ENCODE measurements at places on chromosomes 5 and 9. TPM values are rescaled to one million over a fixed set of nuclear protein-coding genes. Genes with fewer than 3 reads are reported as not detected.

DNA sequence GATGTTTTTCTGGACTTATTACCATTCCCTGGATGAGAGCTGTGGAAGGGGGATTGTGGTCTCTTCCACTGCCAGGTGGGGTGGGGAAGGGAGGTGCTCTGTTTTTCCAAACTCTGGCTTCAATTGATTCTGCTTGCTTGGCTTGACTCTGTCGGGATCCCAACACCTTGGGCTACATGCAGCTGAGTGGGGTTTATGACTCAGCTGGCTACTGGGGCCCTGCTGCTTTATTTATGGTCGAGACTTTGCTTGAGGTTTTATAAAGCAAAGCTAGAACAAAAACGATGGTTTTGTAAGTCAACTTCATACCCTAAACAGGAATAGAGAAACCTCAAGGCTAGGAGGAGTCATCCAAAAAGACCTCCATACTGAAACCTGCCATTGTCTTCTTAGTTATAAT is 76.3 kb downstream of the AOPEP start:
- no peak for DNase-seq

The CCDC192 gene
- not detected for polyA plus RNA-seq

GRCh38 chr5:113179156-113179555 is 202.6 kb downstream of the DCP2 start:
- no peak for DNase-seq

DNA sequence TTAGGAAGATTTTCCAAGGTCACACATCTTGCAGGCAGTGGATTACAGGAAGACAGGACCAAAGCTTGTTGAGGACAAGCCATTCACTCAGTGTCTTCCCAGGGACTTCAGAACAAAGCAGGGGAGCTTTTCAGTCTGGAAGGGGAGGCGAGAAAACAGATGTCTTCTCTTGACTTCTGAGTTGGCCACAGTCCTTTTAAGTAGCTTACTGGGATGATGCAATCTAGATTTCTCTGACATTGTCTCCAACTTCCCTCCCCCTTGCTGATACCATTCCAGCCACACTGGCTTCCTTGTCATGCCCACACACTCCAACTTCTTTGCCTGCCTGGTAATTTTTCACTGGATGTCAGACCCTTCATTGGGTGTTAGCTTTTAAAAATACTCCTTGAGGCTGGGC is 174.2 kb upstream of the TBC1D2 start:
- DNase-seq = no peak

- peak; percentile 47 for DNase-seq
These were observed 49.2 kb downstream of the EQTN start for GRCh38 chr9:27247756-27248155.

DNA sequence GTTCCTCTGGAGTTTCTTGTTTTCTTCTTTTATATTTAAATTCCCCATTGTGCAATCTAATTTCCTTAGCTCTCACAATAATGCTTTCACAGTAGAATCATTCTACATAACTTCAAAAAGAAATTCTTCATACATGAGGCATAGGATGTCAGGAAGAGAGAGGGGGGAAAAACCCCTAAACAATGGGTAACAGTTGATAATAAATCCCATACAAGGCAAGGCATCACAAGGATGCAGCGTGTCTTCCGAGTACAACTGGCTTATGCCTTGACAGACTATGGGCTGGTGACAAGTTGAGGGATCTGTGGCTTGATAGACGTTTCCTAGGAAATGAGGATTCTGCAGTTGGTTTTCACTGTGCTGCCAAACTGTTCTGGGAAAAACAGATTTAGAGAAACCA is 247.4 kb downstream of the ARL15 start:
- peak; percentile 42 for DNase-seq

DNA sequence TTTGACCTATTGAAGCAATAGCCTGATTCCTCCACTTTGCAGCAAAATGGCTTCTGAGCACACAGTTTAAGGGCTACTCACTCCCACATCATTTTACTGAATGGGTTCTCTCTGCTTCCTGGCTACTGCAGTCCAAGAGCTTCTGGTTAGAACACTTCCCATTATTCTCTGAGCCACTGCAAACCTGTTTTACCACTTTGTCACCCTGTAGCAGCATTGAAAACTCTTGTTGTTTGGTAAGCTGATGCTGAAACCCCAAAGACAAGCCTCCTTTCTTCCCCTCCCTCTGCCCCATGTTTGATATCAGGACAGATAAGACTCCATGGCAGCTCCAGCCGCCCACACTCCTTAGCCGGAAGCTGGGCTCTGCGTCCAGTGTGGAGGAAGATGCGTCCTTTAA is 84.4 kb upstream of the RARS1 start:
- DNase-seq = no peak

The CCL21 gene
- not detected for polyA plus RNA-seq

The SNCAIP gene
- 12.0 TPM for polyA plus RNA-seq

DNA sequence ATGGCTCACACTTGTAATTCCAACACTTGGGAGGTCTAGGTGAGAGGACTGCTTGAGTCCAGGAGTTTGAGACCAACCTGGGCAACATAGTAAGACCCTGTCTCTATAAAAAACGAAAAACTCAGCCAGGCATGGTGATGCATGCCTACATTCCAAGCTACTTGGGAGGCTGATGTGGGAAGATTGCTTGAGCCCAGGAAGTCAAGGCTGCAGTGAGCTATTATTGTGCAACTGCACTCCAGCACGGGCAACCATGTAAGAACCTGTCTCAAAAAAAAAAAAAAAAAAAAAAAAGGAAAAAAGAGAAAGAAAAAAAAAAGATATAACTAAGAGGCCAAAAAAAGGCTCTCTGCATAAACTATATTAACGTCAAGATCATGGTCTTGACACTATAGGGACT is 27.3 kb downstream of the GIN1 start:
- no peak for DNase-seq

DNA sequence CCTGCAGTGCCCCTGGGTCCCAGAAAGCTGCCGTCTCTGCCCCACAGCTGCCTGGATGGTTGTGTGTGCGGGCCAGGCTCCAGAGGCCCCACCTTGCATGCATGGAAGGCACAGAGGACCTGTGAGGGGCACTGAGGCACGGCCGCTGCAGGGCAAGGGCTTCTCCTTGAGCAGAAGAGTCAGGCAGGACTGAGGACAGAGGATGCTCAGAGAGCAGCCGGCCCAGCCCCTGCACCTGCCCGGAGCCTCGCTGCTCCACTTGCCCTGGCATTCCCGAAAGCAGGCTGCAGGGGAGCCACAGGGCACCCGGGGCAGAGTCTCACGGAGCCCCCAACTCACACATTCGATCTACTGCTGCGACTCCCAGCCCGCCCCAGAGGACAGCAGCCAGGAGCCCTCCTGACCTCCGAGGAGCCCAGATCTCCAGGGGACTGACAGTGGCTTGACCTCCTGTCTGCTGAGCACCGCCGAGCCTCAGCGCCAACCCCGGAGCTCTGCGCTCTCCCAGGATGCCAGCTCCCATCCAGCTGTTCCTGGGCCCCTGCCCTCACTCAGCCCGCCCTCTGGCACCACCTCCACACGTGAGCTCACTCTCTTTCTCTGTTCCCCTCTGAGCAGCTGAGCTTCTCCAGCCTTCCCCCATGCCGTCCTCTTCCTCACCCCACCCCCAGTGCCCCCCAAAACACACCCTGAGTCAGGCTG is 95.0 kb downstream of the KCNT1 start:
- DNase-seq = no peak

The TNIP1 gene
- polyA plus RNA-seq = 43.0 TPM

The S1PR3 gene
- polyA plus RNA-seq = 12.5 TPM

The FOXD4L3 gene
- polyA plus RNA-seq = not detected

The SLCO4C1 gene
- polyA plus RNA-seq = not detected

DNA sequence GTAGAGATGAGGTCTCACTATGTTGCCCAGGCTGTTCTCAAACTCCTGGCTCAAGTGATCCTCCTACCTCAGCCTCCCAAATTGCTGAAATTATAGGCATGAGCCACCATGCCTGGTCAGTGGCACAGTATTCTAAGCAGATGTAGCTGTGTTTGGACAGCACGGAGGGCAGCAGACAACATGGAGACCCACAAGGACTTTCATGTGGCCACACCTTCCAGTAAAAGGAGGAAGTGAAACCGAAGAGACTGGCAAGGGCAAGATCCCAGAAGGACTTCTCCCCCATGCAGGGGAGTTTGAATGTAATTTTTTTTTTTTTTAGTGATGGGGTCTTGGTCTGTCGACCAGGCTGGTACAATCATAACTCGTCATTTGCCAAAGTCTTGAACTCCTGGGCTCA is 172.2 kb downstream of the TRPM3 start:
- DNase-seq = no peak

DNA sequence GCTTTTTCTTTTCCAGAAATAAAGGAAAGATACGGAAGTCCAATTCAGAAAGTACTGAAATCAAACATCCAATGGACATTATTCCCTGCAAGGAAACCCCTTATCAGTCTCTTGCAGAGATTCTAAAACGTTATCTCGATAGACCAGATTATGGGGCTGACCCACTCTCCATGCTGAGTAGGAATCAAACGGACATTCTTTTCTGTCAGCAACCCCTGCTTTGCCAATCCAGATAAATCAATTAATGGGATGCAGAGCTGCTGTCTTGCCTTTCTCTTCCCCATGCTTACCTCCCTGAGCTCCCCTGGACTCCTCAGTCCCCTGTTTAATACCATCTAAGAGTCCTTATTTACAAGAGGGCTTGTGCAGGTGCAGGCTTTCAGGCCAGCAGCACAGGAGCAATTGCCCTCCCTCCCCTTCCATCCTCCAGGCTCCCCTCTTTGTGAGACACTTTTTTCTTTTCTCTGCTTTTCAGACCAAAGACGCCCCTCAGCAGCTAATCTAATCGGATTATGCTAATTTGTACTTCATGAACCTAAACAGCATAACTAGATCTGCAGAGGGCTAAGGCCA is 14.2 kb downstream of the TAL2 start:
- DNase-seq = peak; percentile 33

- no peak for DNase-seq
These were observed 38.1 kb downstream of the ANKRD55 start for GRCh38 chr5:56195016-56195415.

The PCDHB14 gene
- polyA plus RNA-seq = 0.73 TPM

The CCNJL gene
- polyA plus RNA-seq = 21.3 TPM

The PCDHA7 gene
- 0.07 TPM for polyA plus RNA-seq

The CD274 gene
- polyA plus RNA-seq = 25.4 TPM

GRCh38 chr5:172583931-172584511 is 57.0 kb upstream of the NEURL1B start:
- DNase-seq = peak; percentile 37

The WDR38 gene
- not detected for polyA plus RNA-seq

GRCh38 chr9:116703634-116704033 is 16.5 kb downstream of the TRIM32 start:
- DNase-seq = no peak

DNA sequence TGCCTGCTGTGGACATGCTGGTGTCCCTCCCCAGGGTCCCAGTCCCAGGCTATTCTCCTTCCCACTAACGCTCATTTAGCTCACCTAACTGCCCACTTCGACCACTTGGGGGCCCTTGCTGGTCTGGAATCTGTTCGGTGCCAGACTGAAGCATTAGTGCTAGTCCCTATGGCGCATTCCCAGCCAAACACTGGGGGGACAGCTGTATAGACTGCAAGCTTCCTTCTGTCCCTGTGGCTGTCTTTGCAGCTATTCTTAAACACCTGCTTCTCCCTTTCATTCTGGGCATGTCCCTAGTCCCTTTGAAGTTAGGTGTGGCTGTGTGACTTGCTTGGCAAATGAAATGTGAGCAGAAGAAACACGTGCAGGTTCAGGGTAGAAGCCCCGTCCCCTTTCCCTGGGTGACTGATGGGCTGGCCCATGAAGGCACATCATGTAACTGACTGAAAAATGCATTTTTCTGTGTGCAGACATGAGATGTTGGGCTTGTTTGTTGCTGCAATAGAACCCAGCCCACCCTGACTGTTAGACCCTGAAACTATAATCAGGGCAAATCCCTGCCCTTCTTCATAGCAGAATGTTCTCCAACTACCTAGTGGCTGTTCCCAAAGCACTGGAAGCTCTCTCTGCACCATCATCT is 134.4 kb downstream of the BARX1 start:
- no peak for DNase-seq

DNA sequence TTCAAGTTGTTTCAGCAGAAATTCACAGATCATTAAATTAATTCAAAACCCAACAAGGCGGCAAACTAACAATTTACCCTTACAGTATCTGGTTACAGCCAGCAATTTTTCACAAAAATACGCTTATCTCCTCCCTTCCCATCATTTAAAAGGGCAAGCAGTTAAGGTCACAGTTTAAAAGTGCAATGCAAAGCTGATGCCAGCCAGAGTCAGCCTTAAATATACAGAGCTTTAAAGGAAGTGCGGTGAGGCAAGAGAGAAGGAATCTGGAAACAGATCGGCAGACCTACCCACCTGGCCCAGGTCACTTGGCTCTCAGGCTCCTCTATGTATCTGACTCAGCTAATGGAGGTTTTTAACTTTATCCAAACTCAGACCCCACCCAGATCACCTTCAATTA is 31.0 kb downstream of the EPB41L4A start:
- DNase-seq = no peak
